Mucosa of gallbladder (tissue), 1 donor: ENCODE measurements at places on chromosomes 16 and 17.

DNA sequence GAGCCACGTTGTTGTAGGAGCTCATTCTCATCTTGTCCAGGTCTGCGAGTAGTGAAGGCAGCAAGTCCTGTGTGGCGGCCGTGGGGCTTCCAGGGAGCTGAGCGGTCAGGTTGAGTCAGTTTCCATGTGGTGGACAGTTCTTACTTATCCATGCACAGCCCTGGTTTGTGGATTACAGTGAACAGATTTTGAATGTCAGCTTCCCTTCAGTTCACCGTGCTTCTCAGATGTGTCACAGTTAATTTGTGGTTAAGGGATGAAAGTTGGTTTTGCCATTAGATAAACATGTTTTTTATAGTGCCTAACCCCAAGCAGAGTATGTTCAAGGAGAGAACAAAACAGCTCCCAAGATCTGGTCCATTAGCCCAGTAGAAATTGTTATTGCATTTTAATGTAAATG is 103.1 kb downstream of the RPTOR start:
- DNase-seq, result no peak

- no peak for DNase-seq
Observed at GRCh38 chr17:66260275-66260674, 31.1 kb upstream of the APOH start.

- DNase-seq, result no peak
Observed at GRCh38 chr17:7326186-7326585, 2.9 kb downstream of the NEURL4 start.

DNA sequence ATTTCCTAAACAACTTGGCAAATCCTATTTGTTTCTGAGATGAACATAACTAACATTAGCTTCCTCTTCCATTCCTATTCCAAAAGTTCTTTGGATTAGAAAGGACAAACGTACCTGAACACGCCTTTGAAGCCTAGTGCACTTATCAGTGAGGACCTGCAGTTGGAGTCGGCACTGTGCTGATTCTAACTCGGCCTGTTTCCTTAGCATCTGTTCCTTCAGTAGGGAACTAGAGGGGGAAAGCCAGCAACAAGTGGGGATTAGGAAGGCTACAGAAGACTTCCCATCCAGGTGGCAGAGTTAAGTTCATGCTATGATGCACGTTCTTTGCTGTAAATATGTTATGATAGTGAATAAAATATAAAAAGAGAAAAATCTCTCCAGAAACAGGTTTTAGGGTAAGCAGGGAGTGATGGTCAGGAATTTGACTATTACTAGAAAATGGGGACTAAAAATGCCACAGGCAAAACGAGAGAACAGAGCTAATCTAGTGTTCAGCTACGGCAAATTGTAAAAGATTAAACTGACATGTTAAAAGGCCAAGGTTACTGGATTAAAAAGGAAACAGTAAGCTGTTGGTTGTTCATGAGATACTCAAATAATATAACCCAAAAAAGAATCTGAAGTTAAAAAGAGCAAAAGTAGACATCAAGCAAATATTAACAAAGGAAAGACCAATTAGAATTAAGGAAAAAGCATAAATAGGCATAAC is 28.8 kb downstream of the RFWD3 start:
- DNase-seq, result no peak

DNA sequence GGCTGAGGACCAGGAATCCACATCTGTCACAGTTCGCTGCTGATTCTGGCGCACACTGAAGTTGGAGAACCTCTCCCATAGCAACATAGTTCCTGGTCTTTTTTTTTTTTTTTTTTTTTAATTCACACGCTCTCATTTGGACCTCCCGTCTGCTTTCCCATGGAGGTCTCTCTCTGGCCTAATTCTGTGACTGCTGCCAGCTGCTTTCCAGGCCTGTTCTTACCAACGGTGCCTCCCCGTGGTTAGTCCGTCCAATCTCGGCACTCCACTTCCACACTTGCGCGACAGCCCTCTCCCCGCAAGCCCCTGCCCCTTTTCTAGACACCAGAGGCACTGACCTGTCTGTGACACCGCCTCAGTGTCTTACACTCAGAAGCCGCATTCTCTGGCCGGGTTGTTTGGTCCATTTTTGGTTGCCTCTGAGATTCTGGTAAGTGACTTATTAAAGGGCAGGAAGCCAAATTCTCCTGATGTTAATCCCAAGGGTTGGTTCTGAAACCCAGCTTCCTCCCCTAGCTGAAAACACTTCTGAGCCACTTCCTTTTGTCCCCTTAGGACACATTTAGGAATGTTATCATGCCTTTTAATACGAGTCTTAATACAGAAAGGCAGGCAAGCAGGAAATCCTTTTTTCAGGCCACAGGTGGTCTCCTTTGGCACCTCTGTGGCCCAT is 1.1 kb upstream of the AKTIP start:
- DNase-seq, result peak; percentile 38

DNA sequence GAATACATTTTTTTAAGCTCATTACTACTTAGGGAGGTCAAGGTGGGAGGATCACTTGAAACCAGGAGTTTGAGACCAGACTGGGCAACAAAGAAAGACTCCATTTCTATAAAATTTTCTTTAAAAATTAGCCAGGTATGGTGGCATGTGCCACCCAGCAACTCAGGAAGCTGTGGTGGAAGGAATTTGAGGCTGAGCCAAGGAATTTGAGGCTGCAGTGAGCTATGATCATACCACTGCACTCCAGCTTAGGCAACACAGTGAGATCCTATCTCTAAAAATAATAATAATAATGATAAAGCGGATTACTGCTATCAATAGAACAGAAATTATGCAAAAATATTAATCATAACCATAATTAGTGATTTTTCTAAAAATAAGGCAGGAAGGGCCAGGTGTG is 170.3 kb downstream of the COPRS start:
- DNase-seq, result no peak

GRCh38 chr17:75084039-75084660 is 3.6 kb upstream of the SLC16A5 start:
- peak; percentile 40 for DNase-seq

DNA sequence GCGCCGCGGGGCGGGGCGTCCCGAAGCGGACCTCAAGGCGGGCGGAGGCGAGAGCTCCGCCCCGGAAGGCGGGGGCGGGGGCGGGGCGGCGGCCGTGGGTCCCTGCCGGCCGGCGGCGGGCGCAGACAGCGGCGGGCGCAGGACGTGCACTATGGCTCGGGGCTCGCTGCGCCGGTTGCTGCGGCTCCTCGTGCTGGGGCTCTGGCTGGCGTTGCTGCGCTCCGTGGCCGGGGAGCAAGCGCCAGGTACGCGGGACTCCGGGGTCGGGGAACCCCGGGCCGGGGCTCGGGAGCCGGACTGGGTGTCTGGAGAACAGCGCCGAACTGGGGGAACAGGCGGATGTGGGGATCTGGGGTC is at the start of gene TNFRSF12A:
TNFRSF12A (plus strand) TSS at position 122 of the 357 bp plus-strand sequence; CDS start at position 152, 30 bp downstream.
- DNase-seq, result peak; percentile 80

- peak; percentile 26 for DNase-seq
Observed at GRCh38 chr17:63774141-63774968, at the start of gene DDX42. TSS of gene DDX42 (plus strand) at chr17:63774170. CDS start at chr17:63787050, 12,880 bp downstream.

- DNase-seq, result no peak
Observed at GRCh38 chr16:7351610-7352510, 19.2 kb downstream of the RBFOX1 start.

- no peak for DNase-seq
Observed at GRCh38 chr16:56916571-56917403, 15.2 kb upstream of the HERPUD1 start.

GRCh38 chr16:1712791-1713261 is 6.8 kb downstream of the MAPK8IP3 start:
- no peak for DNase-seq

- no peak for DNase-seq
Observed at GRCh38 chr17:78921437-78921971, 3.7 kb downstream of the TIMP2 start.

GRCh38 chr16:57343221-57343620 is 15.4 kb upstream of the CCL22 start:
- no peak for DNase-seq

- no peak for DNase-seq
Observed at GRCh38 chr16:7597677-7598076, 265.0 kb downstream of the RBFOX1 start.

DNA sequence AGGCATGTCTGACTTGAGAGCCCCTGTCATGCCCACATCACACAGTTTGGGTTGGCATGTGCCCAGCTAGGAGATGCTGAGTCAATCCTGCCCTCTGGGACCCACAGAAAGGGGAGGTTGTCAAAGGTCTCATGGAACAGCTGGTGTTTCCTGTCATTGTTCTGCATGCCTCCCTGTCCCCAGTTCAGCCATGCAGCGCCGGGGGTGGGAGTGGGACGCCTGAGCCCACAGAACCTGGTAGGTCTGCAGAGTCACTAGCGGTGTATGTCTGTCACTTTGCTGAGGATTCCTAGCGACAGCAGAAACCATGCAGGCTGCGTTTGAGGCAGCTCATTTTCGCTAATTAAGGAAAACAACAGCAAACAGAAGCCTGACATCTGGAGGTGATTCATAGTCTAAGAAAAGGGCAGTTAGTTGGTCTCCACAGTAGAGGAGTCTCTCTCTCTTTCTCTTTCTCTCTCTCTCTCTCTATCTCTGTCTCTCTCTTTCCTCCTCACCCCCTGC is 19.6 kb upstream of the CCL1 start:
- no peak for DNase-seq

DNA sequence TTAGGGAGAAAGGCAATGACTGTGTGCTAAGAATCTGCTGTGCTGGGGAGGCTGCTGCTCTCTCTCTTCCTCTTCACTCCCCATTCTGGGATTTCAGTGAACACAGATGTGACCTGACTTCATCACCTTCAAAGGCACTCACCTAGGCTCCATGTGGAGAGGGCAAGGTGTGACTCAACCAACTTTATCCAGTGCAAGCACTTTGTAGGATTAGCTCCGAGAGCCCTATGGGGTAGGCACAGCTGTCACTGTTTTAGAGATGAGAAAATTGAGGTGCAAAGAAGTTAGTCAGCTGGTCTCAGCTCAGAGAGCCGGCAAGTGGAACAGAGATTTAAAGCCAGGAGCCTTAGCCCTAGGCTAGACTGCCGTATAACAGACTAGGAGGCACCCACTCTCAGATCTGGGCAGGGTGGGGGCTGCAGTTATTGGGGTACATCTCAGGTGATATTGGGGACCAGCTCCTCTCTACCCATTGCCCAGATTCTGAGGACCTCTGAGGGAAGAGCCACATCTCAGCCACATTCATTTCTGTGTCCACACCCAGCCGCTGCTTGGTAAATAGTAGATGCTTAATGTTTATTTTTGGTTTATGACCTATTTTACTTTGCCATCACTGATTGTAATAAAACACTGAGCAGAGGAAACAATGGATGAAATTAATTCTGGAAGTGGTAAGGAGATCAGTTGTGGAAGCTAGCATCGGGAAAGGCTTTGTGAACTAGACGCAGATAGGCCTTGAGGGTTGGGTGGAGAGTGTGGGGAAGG is 138.8 kb downstream of the CCDC182 start:
- DNase-seq, result no peak

DNA sequence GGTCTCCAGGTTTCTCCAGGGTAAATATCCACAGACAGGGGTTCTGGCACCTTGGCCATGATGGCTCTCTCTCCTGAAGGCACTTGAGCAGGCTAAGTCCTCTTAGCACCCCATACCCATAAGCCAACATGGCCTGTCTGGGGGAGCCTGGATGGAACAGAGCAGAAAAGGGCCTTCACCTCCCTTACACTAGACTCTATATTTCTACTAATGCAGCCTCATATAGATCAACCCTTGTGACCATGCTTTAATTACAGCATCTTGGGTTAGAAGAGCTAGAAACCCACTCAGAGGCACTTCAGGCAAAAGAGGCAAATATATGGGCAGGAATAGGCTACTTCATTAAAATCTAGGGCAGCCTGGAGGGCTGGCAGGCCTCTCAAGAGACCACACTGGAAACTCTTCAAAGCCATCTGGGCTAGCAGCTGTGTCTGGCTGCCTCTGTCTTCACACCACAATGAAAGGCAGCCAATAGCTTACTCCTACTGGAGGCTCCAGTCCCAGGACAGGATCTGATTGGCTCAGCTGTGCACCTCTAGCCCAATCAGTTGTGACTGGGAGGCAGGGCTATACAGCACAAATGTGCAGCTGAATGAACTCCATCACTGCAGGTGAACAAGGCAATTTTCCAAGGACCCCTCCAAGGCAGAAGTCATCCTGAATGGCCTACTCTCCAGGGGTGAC is 4.7 kb upstream of the CDT1 start:
- DNase-seq, result no peak

GRCh38 chr17:57130708-57131461 is 45.8 kb downstream of the AKAP1 start:
- DNase-seq, result peak; percentile 87

- DNase-seq, result no peak
Observed at GRCh38 chr17:50657627-50658026, 22.9 kb downstream of the ABCC3 start.

DNA sequence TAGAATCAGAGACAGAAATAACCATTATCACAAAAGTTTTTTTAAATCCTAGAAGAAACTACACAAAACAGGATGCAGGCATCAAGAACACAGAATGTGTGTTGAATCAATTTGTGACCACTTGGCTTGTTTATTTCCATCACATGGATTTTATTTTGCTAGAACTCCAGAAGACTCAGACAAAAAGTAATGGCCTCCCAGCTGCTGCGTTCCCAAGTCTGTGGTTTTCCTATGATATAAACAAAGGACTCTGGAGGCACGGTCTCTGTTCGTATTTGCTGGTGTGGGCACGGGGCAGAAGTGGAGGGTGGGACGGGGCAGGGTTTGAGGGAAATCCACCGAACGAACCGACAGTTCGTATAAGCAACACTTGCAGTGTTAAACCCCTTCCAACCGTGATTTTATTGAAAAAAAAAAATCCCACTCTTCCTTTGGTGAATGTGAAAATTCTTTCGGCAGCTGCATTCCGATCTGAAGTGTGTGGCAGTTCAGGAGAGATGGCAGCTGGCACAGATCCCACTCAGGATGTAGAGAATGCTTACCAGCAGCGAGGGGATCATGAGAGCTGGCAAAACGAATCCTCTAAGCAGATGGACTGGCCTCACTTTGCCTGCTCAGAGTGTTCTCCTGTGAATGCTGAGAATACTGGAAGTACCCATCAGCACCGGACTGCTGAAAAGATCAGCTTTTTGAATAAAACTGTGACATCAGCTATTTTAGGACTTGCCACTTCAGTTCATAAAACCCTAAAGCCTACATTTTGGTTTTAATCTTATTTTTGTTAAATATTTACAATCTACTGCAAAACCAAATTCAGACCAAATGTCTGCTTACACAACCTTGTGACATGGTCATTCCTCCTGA is 165.2 kb downstream of the VPS53 start:
- DNase-seq, result no peak
